Stimulated activated CD4-positive, alpha-beta T cell treated with anti-CD3 and anti-CD28 coated beads, Interleukin-4, amount 100 ng/mL, for 48 hours (primary cell): ENCODE measurements at places on chromosomes 16 and 17.

DNA sequence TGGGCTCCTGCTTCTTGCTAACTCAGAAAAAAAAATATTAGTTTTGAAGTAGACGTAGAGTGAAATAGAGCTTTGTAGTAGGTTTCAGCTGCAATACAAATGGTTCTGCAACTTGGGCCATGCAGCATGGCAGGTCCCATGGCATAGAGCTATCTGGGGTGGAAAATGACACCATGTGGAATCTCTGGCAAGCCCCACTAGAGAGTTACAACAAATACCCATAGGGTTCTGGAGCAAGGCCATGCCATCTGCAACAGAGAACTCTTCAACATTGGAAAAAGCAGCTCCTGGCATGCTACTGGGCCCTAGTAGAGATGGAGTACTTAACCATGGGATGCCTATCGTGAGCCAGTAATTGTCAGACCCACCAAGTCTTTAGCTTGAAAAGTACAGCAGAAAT lies 25.3 kb upstream of the RBBP6 start:
- no peak for DNase-seq

DNA sequence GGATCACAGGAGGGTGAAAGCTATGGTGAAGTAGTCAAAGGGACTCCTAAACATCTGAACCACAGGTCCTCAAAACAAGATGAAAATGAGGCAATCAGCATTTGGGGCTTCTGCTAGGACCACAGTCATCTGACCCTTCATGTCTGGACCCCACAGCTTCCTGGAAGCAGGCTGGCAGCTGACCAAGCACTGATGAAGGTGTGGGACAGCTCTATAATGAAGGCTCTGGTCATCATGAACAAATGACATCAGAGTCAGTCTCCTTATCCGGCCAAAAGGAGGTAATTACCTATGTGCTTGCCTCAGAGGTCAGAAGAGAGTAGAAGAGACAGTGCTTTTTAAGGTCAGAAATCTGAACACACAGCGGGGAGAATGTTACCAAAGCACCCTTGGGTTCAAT lies 101.2 kb upstream of the GNAO1 start:
- no peak for DNase-seq

DNA sequence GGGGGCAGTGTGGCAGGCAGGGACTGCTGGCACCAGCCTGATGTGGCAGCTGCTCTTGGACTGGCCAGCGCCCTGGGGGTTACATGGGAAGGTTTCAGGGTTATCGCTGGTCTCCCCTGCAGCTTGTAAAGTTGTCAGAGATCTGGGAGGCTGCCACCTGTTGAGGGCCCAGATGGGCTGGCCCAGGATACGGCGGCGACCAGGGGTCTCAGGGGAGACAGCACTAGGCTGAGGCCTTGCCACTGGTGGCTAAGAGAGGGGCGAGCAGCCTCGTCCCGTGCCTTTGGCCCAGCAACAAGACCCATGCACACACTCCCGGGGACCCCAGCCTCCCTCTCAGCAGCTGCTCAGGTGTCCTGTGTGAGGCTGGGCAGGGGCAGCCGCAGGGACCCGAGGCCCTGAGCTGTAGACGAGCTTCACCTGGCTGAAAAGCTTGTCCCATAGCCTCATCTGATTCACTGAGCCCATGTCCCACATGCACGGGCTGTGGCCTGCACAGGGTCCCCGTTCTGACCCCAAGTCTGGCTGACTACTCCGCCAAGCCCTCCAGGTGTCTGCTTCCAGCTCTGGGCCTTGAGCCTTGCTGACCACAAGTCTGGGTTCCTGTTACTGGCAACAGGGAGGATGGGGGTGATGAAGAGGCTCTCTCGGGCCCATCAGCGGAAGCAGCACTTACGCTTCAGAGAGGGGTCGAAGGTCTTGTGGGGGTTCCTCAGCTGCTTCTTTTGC lies 6.2 kb downstream of the DUS1L start:
- DNase-seq: no peak

GRCh38 chr16:54171626-54172537 lies 114.7 kb downstream of the IRX3 start:
- no peak for DNase-seq

GRCh38 chr16:72743011-72743761 lies 304.7 kb downstream of the ZFHX3 start:
- no peak for DNase-seq

DNA sequence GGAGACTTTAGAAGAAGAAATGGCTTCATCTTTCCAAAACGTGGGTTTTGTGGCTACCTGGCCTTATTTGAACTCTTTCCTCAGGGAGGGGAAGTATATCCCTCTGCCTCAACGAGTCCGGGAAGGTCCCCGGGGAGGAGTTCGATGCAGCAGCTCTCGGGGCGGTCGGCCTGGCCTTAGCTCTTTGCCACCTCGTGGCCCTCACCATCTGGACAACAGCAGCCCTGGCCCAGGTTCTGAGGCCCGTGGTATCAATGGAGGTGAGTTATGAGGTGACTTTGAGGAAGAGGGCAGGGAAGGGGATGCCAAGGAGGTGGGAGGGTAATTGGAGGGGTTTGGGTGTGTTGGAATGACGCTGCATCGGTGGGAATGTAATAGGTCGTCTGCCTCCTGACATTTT lies 7.7 kb downstream of the ATXN2L start:
- no peak for DNase-seq

DNA sequence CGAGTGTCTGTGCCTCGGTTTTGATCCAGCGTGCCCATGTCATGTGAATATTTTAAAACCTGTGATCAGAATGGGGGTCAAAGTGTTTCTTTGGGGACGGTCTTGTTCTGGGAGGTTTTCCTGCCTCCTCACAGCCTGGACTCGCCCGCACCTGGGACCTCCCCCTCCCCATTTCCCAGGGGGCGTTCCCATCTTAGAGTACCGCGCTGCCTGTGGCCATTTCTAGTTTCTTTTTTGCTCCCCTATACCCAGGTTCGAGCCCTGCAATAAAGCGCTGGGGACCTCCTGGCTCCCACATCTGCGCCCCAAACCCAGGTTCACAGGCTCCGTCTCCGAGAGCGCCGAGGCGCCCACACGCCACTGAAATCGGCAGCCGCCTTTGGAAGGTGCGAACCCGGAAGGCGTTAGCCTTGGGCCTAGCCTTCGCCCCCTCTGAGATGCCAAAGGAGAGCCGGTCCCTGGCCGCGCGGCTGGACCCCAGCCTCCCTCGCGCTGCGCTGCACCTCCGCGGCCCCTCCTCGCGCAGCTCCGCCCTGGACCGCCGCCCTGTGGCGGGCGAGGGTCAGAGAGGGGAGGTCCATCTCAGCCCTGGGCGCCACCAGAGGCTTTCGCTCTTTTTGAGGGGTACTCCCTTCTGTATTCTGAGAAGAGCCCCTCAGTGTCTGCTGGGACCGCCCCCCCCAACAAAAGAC lies 1.7 kb downstream of the KCNJ12 start:
- no peak for DNase-seq

DNA sequence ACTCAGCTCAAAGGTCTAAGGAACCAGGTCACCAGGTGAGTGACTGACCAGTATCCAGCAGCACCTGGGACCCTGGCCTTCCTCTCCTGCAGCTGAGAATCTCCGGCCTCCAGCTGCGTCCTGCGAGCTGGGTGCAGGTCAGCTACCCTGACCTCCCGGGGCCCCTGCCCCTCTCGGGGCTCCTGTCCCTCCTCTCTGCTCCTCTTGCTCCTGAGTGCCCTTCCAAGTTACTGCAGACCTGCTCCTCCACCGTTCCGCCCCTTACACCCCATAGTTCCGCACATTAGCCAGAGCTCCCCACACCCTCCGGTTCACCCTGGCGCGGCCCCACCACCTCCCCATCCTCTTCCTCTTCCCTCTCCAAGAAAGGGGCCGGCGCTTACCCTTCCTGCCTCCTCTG lies 10.6 kb downstream of the FOXJ1 start:
- DNase-seq: no peak

GRCh38 chr16:48834576-48834975 lies 224.6 kb upstream of the N4BP1 start:
- DNase-seq: no peak

- no peak for DNase-seq
These were observed 48.0 kb upstream of the NDRG4 start for GRCh38 chr16:58451945-58452401.

DNA sequence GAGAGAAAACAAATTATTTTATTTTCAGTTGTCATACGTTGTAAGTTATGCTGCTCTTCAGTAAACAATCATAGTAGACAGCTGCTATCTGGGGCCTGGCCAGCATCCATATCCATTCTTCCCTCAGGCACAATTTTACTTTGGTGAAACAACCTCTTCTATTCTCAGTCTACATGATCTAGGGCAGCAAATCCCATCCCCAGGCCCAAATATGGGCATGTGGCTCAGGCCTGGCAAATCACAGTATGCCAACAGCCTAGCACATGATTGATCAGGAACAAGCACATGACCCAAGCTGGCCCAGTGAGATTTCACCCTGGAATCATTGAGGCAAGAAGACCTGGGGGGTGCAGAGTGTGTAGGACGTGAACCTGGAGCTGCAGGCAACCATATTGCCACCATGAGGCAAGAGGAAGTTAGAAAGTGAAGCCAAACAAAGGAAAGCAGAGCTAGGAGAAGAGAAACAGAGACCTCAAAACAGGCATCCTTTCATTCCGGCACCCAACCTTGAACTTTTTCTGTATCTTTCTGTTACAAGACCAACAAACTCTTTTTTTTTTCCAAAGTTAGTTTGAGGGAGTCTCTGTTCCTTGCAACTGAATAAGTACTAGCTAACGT lies 10.3 kb upstream of the ABCC12 start:
- no peak for DNase-seq

- DNase-seq: no peak
These were observed 13.7 kb downstream of the KANSL1 start for GRCh38 chr17:46179375-46179999.

DNA sequence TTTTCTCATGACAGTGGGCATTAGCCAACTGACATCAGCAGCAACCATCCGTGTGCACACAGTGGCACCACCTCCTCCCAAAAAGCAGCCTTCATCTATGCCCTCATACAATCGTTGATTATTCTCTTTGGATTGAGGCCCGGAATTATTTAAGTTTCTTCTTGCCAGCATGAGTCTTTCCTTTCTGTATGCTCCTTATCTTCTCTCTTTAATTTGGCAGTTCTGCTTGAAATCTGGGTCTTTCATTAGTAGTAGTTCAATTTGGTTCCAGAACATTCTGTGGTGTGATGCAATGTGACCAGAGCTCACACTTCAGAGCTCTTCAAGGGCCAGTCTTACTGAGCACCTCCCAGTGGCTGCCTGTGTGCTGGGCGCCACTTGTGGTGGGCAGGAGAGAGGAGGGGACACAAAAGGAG lies 52.2 kb upstream of the STH start:
- no peak for DNase-seq

DNA sequence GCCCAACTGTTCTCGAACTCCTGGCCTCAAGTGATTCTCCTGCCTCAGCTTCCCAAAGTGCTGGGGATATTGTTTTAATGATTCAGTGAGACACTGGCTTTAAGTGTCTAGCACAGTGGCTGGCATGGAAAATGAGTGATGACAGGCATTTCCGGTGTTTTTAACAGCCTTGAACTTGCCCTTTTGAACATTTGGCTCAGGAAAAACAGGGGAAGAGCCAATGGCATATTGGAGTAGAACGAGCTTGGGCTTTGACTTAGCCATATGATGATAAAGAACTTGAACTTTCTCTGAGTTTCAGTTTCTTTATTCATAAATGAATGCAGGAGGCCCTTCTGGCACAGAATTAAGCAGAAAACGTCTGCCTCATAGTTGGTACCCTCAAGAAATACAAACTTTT lies 145.0 kb upstream of the HS3ST4 start:
- DNase-seq: no peak

DNA sequence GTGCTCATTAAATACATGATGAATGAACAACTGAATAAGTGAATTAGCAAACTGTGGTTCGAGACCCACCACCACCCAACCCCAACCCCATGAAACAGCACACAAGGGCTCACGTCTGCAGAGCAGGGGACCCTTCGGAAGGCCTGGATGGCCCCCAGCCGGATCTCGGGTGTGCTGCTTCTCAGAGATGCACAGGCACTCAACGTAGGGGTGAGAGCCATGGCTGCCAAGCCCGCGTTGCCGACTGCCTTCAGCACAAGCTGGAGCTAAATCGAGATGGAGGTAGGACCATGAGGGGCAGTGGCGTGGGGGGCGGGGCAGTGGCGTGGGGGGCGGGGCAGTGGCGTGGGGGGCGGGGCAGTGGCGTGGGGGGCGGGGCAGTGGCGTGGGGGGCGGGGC lies 93.2 kb downstream of the LITAF start:
- DNase-seq: no peak

DNA sequence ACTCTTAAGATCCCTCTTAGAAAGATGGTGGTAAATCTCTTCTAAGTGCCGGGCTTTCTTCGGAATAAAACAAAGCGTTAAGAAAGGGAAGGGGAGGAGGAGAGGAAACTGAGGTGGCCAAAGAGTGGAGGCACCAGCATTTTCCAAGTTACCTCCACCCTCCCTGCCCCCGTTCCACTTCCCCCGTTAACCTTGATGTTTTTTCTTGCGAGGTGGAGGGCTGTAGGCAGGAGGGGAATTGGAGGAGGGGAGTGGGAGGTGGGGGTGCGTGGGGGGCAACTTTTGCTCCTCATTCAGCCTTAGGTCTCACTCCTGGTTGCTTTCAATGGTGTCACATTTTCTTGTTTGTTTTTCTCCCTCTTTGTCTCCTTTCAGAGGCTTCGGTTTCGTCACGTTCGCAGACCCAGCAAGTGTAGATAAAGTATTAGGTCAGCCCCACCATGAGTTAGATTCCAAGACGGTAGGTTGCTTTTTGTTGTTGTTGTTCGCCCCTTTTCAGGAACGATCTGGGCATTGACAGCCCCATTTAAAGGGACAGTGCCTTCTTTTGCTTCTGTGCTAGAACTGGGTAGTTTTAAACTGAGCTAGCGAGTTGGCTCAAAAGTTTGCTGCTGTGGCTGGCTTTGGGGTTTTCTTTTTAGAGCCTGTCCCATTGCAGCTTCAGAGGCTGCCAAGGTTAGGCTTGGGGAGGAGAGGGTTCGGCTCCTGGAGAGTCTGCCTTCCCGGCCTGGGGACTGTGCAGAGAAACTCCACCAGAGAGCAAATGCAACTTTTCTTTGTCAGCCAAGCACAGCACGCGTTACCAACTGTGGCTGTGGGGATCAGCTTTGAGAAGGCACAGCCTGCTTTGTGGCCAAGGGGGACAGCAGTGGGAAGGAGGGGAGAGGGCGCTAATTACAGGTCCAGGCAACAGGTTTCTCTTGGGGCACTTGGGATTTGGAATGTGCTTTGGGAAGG lies 1.9 kb downstream of the MSI2 start:
- no peak for DNase-seq

DNA sequence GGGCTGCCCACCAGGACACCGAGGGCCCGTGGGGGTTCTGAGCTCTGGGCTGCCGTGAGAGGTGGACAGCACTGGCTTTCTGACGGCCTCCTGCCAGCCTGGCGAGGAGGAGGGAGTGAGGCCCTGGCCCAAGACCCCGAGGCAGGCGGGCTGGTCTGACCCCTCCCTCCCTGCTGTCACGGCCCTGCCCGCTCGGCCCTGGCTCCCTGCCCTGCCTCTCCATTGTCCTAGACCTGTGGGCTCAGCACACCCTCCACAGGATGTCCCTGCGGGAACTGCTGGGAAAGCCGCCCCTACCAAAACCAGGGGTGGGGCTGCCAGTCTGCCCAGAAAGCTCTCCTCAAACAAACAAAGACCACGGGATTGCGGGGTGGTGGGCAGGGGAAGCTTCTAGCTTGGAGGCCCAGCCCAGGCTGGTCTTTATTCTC lies 20.7 kb downstream of the SPNS2 start:
- no peak for DNase-seq
